ENCODE measurements at places on chromosomes 7 and 10.

GRCh38 chr10:12605580-12606405 lies 256.4 kb downstream of the CAMK1D start:
- DNase-seq: peak; percentile 23

DNA sequence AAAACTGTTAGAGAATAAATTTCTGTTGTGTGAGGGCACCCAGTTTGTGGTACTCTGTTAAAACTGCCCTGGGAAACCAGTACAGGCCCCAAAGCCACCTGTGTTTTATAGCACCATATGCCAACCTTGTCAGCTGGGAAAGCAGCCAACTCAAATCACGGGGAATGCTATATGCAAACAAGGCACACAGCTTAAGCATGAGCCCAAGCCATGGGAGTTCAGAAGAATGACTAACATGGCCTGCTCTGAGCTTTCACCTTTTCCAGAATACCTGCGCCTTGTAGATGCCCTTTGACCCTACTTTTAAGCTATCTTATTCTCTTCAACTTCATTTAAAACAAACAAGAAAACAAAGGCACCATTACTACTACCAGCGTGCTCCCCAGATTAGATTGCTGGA lies 5.5 kb upstream of the SLC25A13 start:
- DNase-seq: no peak

DNA sequence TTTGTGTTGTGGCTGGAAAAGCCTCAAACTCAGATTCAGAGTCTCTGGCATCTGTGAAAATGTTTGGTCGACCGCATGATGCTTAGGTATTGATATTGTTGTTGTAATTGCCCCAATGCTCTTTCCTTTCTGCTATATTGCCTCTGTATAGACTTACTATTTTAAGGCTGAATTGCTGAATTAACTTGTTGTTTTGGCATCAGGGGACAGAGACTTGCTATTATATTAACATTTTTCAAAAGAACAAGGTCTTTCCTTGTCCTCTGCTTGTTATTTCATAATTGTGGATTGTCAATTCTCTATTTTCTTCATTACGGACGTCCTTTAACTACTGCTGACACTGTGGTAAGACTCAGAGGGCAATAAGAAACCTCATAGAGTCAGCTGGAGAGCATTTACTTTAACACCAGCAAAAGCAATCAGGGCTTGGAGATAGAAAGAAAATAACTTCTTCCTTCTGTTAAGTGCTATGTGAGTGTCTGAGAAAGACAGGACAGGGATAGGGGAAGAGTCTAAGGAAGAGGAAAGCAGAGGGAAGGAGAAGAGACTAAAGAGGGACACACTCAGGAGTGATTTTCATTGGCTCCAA lies 17.6 kb downstream of the CPED1 start:
- DNase-seq: no peak

DNA sequence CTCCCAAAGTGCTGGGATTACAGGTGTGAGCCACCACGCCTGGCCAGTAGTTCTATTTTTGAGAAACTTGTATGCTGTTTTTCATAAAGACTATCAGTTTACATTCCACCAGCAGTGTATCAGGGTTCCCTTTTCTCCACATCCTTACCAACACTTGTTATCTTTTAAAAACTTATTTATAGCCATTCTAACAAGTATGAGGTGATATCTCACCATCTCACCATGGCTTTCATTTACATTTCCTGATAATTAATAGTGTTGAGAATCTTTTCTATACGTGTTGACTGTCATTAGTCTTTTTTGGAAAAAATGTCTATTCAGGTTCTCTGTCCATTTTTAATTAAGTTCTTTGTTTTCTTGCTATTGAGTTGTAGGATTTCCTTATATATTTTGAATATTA lies 416.1 kb downstream of the NEBL start:
- DNase-seq: no peak

DNA sequence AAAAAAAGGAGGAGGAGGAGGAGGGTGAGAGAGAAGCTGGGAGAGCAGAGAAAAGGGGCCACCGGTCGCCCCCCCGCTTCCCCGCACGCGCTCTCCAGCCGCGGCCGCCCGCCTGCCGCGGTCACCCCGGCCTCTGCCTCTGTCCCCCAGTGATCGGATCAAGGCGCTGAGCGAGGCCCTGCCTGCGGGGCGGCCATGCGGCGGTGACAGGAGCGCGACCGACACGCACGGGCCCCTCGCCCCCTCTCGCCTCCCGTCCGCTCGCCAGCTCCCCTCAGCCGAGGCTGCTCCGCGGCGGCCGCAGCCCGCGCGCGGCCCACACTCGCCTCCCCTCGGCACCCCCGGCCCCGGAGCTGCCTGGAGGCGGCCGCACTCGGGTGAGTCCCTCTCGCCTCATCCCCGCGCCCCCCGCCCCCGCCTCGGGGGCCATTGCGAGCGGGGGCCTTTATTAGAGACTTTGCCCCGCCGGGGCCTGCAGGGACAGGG lies at the start of gene GTF2I:
Gene GTF2I (plus strand): TSS at position 27 of the 486 bp plus-strand sequence. CDS start 31,411 bp downstream, outside the sequence.
- DNase-seq: no peak

GRCh38 chr10:43864656-43865055 lies 216.0 kb upstream of the ZNF32 start:
- no peak for DNase-seq

DNA sequence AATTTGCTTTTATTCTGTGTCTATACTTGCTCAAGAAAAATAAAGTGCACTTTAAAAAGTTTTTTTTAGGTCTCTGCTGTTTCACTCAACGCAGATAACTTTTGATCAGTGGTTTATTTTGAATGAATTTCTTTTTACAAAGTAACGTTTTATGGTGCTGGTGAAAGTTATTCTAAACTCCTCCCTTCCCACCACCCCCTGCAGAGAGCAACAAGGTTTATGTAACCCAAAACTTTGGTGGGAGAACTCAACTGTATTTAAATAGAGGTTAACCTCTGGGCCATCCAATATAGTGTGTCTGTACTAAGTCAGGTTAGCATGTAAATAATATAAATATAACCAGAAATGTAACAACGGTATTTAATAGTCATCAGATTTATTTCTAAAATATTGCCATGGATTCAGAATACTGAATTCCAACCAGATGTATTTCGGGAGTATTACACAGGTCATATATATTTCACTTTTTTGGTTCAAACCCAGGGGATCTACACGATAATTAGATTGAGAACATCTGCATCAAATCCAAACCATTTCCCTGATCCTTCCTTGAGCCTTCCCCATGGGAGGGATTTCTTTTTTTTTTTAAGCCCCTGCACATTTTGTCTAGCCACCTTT lies 3.9 kb upstream of the CUX1 start:
- no peak for DNase-seq

DNA sequence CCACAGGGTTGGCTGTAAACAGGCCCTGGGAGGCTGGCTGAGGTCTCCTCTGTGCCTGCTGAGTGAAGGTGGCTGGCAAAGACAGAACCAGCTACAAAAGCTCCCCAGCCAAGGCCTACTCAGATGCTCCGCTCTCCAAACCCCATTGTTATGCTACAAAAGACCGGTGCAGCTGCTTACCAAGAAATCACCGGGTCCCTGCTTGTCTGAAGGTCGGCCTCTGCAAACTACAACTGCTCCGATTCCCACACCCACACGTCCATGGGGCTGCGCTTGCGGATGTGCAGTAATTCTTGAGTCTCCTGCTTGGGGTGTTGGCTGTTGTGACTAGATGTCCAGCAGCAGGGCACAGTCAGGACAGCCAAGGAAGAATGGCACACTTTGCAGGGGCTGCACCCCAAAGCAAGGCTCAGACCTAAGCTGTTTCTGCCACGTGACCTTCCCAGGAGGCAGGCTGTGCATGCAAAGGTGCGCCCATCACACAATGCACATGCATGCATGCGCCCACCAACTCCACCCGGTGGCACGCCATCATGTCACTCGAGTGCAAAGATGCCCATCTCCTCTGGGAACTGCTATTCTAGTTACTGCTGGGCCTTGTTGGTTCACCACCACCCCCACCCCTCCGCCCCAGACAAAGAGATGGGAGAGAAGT lies 97.8 kb downstream of the OAT start:
- no peak for DNase-seq

- no peak for DNase-seq
Measured at GRCh38 chr10:43461950-43462349, 25.0 kb downstream of the ZNF487 start.

DNA sequence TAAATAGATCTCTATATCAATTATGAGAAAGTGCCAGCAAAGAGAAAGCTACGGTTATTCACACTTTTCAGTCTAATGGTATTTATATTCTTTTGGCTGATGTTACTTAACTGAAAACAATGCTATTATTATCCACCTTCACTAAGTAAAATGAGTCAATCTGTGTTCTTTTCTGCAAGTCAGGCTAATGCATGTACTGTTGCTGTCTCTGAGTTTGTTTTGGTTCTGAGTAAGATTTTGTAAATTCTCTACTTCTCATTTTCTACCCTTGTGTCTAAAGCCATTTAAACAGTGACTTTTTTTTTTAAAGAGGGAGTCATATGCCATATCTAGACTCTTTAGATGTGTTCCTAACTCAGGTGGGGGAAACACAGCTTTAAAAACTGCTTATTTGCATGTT lies 7.5 kb downstream of the VWC2 start:
- no peak for DNase-seq

DNA sequence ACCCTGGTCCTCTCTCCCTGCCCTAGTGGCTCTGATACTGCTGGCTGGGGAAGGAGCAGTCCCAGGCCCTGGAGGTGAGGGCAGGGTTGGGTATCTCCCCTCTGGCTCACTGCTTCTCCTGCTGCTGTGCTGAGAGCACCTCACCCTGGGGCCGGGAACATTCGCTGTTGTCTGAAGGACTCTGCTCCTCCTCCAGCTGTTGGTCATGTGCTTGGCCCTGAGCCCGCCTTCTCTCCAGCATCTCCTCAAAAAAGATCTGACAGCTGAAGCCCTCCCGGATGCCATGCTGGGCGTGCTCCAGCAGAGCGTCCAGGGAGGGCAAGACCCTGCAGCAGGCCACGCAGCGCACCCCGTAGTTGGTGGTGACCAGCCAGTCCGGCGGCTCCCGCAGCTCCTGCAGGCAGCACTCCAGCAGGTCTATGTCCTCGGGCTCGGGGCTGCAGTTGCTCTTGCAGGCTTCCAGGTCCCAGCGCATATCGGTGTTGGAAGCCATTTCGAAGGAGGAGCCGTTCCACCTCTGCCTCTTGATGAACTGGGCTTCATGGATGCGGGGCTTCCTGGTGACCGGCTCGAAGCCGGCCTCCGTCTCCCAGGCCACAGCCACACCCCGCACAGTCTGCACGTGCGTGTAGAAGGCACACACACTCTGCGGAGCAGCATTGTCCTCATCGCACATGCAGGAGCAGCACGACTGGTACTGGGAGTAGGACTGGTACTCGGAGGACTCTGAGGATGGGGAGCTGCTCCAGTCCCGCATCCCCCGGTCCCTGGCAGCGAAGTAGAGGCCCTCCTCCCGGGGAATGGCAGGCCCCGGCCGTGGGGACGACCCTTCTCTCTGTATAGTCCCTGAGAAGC lies 2.1 kb downstream of the FAM170B start:
- no peak for DNase-seq

DNA sequence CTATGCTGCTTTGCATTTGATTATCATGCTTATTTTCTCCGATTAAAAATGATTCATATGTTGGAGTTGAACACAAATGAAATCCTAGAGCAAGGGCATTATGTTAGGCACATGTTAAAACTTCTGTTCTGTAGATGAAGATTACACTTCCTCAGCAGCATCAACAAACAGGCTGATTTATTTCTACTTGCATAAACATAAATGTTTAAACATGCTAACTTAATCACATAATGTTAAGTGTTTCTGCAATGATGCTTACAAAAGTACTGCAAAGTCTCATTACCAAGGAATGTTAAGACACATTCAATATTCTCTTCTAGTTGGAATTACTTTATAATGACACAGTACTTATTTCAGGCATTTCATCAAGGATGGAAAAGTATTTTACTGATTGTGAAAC lies 770.8 kb downstream of the ANKRD7 start:
- DNase-seq: no peak

DNA sequence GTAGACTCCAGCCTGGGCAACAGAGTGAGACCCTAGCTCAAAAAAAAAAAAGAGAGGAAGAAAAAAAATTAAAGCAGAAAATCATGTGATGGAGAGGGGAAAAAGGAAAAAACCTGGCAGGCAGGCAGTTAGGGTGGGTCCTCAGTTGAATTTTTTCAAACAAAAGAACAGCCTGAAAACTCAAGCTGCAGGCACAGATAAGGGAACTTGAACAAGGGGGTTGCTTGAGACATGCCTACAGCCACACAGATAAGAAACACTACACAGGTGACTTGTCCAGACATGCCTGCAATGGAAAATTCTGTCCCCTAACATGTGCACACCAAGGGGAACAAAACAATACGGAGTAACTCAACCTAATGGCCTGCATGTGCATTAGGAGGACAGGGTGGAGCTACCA lies 19.2 kb downstream of the VIM start:
- no peak for DNase-seq

DNA sequence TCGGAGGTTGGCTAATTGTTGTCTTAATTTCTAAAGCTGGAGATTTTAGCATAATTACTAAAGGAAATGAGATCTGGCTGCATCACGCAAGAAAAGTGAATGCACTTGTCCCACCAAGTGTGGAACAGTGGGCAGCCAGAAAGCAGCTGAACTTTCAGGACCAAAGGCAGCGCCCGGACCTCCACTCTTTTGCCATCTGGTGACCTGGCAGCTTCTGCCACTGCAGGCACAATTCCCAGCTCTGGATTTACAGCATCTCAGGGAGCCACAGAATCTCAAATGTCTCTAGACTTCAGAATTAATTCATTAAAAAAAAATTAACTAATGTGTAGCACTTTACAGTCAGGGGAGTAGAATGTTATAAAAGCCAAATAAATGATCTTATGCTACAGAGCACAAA lies 14.7 kb upstream of the OGDHL start:
- no peak for DNase-seq

DNA sequence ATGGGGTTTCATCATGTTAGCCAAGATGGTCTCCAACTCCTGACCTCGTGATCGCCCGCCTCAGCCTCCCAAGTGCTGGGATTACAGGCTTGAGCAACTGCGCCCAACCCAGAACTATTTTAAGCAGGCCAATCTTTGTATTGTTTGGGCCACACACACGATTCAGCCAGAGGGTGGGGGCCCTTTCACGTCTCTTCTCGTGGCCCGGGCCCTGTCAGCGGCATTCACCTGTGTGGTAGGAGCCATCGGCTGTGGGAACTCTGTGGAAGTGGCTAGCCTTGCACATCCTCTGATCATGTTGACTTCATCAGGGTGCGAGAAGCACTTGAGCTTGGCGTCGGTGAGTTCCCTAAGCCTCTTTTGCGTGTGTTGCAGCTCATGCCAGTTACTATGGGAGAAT lies 16.9 kb downstream of the SUN1 start:
- DNase-seq: no peak

DNA sequence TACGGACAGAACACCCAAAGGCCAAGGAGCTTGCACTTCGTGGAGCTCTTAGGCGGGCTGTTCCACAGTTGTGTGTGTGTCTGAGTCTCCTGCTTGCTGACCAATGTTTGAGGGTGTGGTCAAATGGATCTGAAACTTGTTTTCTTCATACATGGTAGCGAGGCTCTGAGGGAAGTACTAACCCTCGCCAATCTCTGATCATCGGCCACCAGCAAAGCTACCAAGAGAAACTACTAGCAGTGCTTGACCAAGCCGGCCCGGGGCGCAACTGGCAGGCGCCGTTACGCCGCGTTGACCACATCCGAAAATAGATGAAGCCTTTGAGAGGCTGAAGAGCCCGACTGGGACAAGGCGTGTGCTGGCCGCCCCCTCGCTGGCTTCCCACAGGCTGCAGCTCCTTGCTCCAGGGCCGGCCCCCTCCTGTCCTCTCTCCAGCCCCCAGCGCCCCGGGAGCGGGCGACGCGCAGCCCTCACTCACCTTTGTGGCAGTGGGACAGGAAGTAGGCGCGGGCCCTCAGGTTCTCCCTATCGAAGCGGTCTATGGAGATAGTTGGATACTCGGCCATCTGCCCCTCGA lies 384 bp downstream of the DCLRE1C start:
- no peak for DNase-seq

- DNase-seq: no peak
Measured at GRCh38 chr7:3956949-3957348, 655.9 kb downstream of the SDK1 start.
